C1 segment of cervical spinal cord (tissue), 14 donors: ENCODE measurements at places on chromosomes 3 and 15.

DNA sequence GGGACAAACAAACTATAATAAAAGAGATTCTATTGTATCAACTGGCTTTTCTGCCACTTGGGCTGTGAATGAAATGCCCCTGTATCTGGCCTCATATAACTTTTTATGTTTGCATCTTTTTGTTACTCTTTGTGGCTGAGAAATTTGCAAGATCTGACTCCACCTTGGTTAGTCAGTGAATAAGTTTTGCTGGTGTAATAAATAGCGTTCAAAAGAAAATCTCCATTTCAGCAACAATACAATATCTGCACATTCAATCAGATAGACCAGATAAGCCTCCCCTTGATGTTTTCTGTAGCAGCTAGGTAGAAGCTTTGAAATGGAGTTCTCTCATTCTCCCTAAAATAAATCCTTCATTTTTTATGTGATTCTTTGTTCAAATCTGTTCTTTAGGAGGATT lies 12.0 kb downstream of the TRAT1 start:
- no peak for DNase-seq

DNA sequence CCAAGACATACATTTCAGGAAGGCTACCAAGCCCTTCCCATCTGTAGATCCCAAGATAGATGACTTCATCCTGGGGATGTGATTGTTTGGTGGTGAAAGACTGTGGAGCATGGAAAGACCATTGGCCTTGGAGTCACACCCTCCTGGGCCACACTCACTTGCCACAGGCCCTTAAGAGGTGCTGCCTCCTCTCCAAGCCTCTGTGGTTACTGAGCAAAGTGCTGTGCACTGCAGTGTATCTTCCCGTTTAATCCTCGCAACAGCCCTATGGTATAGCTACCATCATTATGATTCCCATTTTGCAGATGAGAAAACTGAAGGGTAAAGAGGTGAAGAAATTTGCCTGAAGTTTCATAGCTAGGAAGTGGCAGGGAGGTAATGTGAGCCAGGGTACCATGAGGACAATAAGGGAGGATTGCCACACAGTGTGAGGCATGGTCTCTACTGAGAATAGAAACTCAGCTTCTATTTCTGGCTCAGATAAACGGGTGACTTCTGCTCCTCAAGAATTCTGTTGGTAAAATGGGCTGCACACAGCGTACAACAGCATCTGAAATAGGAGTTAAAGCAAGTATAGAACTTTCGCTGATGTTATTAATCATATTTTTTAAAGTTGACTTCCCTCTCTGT lies 23.9 kb upstream of the RHO start:
- DNase-seq: no peak

GRCh38 chr3:71414189-71414927 lies 169.2 kb downstream of the FOXP1 start:
- DNase-seq: no peak

- no peak for DNase-seq
Measured at GRCh38 chr3:19226479-19226878, 78.2 kb downstream of the KCNH8 start.

DNA sequence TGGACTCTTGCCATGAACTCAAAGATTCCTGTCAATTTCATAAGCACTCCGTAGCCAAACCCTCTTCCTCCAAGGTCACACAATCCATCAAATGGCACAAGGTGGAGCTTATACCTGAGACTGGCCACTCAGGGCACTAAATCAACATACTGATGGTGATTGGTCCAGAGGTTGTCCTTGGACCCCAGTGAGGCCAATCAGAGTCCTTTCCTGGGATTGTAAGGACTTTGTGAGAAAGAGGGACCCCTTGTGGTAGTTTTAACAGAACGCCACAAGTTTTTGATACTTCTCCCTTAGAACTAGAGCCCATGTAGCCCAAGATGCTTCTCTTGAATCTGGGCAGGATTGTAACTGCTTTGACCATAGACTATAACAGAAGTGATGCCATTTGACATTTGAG lies 44.4 kb upstream of the LARS2 start:
- no peak for DNase-seq

- no peak for DNase-seq
Measured at GRCh38 chr3:142875583-142876207, 13.2 kb downstream of the PCOLCE2 start.

DNA sequence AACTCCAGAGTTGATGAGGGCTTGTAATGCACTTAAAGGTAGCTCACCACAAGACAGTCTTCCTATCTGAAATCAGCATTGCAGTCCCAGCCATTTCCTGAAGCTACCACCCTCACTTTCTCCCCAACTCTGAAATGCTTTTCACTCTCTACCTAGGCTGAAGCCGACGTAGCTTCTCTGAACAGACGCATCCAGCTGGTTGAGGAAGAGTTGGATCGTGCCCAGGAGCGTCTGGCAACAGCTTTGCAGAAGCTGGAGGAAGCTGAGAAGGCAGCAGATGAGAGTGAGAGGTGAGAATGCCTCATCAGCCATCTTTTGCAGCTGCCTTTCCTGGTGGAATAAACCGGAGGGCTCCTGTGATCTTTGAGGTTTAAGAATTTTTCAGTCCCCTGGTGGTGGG lies 14.3 kb downstream of the TPM1 start:
- DNase-seq: no peak

DNA sequence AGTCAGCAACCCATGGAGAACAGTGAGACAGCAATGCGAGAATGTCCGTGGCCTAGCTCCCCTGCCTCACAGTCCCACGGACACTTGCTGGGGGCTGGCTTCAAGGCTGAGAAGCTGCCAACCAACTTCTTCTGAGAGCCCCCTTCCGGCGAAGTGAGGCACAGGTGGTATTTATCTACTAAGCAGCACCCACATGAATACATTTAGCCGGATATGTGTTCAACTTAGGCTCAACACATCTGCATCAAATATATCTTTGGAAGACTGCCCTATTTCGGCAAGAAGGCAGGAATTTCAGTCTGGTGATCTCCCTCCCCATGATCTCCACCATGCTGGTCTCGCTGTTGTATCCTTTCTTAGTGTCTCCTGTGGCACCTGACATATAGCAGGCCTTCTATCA lies 340.9 kb upstream of the NR2E3 start:
- DNase-seq: no peak

DNA sequence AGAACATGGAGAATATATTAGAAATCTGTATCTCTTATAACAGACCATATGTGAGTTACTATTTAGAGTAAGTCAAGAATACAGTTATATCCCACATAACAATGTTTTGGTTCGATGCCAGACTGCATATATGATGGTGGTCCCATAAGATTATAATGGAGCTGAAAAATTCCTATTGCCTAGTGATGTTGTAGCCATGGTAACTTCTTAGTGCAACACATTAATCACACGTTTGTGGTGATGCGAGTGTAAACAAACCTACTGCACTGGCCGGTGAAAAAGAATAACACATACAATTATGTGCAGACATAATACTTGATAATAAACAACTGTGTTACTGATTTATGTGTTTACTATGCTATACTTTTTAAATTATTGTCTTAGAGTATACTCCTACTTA lies 69.8 kb upstream of the MNS1 start:
- DNase-seq: no peak
